CD4-positive, alpha-beta T cell treated with Interleukin-15 for 4 hours (primary cell): ENCODE measurements at places on chromosomes 3 and 15.

DNA sequence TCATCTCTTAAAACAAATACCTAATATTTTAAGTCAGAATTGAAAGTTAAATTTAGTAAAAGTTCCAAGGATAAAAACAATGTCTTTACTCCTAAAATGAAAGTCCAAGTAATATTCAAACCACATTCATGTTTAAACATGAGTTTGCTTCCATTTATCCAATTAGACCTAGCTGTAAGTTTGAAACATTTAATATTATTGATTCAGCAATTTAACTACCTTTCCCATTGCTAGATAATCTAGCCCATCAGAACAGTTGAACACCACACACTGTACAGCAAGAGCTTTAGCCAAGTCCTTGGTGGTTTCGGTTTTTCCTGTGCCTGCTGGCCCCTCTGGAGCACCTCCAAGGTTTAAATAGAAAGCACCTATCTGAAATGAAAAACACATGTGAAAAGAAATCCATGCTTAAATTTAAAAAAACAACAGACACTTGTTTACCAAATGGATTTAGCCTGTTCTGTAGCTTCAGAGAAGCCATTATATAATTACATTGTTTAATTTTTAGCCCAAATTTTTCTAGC, 97.8 kb downstream of the DNAH12 start:
- no peak for DNase-seq

GRCh38 chr3:141482245-141482922, 4.4 kb upstream of the RASA2 start:
- DNase-seq: no peak

DNA sequence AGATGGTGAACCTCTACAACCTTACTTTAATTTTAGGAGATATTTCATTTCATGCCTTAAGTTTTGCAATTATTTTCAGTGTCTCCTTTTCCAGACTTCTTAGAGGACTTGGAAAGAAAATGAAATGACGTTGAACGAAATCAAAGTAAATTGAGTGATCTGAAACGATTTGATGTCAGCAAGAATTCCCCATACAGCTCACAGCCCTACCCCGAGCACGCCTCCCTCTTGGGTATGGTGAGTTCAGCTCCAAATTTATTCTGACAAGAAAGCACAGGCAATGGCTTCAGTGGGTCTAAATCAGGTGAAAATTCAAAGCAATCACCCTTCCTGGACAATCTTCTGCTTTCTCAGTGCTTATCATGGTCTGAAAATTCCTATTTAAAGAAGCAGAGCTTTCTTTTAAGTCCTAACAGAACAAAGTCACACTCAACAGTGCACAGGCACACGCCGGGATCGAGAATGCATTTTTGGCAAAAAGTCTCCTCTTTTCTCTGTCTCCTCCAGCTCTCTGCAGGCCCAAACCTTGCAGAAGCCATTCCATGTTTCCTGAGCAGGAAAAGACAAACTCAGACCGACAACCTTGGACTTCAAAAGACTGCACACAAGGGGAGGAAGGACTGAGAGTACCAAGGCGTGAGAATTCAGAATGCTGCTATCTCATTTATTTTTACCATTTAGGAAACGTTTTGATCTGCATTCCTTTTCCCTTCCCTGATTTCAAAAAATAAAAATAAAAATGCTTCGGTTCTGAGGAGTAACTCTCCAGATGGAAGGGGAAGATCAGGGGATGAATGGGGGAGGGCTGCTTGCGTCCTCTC, 72.0 kb downstream of the CCNL1 start:
- DNase-seq: no peak

- DNase-seq: no peak
Observed at GRCh38 chr3:71055257-71056001, 528.1 kb downstream of the FOXP1 start.

DNA sequence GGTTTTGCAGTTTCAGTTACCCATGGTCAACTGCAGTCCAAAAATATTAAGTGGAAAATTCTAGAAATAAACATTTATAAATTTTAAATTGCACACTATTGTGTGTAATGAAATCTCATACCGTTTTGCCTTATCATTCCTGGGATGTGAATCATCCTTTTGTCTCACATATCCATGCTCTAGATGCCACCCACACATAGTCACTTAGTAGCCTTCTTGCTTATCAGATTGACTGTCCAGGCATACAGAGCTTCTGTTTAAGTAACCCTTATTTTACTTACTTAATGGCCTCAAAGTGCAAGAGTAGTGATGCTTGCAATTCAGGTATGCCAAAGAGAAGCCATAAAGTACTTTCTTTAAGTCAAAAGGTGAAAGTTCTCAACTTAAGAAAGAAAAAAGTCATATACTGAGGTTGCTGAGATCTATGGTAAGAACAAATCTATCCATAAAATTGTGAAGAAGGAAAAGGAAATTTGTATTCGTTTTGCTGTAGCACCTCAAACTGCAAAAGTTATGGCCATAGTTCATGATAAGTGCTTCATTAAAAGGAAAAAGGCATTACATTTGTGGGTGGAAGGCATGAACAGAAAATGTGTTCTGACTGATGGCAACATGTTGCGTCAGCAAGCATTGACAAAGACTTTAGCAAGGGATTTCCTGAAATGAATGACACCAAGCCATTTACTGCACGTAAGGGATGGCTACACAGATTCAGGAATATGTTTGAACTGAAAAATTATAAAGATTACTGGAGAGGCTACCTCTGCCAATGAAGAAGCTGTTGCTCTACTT, 43.8 kb downstream of the SPATA16 start:
- DNase-seq: no peak
